ENCODE measurements at places on chromosomes 7 and 10.
A peak's percentile ranks its signal among the peaks of the same experiment; 100 is the strongest.

- no peak for DNase-seq
Observed at GRCh38 chr7:66535414-66536329, 93.0 kb upstream of the KCTD7 start.

DNA sequence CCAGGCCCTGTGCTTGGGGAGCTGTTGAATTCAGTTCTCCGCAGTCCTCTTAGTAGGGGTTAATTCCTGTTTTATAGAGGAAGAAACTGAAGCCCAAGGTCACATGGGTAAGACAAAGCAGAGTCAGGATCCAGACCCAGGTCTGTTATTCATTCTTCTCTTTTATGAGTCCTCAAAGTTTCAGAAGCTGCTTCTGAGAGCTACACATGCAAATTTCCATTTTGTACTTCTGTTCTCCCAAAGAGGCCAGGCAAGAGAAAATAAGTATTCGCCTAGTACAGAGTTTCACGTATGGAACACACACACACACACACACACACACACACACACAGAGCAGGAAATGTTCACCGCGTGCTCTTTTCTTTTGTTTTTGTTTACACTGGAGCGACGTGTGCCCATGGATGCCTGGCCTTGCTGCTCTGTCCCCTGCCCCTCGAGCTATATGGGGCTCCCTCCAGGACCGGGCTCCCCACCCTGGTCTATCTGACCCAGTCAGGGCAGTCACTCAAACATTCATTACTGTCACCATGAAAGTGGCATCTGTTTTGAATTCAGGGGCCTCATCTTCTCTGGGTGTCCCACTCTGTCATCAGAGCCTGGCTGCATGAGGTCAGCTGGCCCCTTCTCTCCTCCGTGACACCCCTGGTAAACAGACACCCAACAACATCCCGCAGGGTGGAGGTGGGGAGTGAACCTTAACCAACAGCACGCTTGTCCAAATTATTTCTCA, 84.4 kb downstream of the TNS3 start:
- DNase-seq, result peak; percentile 44

DNA sequence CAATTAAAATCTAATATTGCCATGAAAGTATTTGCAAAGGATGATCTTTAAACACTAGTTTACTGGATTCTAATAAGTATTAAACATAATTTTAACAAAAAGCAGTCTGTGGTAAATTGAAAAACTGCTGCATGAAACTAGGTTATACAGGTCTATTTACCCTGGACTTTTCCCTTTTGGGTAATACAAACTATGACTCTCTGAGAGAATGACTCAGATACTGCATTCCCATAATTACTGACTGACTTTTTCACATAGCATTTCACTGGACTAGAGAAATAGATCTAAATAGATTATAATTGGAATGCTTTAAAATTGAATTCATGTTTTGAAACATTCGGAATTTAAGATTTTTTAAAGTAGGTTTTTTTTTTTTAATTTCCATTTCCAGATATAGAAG, 395.7 kb downstream of the THSD7A start:
- no peak for DNase-seq

- DNase-seq, result no peak
Observed at GRCh38 chr7:154326421-154326820, 274.2 kb downstream of the DPP6 start.

DNA sequence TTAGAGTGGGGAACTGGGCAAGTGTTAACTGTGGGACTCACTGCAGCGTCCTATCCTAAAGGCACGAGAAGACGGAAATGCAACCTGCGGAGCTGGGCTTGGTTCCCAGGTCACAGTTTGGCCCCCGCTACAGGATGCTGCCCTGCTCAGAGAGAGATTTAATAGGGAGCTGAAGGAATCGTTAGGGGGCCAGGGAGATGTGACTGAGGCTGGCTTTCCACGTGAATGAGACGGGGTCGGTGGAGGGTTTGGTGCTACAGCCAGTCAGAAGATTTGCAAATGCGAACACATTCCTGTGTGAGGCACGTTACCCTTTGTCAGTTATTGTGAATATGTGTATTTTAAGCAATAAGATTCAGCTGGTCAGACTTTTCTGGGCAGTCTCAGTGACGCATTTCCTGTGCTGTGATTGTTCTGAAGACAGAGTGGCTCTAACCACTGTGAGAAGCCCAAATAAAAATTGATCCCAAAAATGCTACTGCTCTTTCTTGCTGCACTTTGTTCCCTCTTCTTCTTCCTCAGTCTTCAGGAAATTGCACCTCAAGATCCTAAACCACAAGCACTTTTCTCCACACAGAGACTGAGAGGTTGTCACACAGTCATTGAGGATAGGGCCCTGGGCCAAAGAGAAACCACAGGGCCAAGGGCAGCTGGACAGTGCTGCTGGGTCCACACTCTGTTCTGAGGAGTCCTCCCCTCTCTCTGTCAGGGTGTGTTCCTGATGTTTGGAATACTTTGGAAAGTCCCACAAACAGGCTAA, 21.2 kb downstream of the CYP17A1 start:
- DNase-seq, result no peak

- DNase-seq, result no peak
Observed at GRCh38 chr7:3029138-3029537, 14.5 kb downstream of the CARD11 start.

GRCh38 chr10:116882639-116883038, 33.3 kb downstream of the ENO4 start:
- DNase-seq, result no peak

DNA sequence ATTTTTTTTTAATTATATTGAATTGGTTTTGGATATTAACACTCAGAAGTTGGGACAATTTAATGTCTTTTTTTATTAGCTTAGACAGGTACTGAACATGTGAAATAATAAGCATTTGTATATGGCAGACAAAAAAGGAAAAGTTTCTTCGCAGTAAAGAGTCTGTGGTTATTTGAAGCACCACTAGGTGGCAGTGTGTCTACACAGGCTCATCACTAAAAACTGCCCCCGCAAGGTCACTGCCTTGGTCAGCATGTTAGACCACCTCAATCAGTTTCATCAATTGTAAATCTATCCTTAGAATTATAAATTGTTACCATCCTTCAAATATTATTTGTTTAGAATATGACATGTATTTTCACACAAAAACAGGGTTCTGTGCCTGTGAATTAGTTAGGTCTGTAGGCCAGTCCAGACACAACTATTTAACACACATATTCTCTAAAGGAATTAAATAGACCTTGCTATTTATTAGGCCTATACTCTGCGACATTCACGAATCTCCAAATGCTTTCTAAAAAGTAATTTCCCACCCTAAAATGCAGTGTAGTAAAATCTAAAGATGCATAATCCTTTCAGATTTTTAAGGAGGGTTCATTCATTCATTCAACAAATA, 17.0 kb downstream of the PNLIPRP3 start:
- DNase-seq, result no peak

GRCh38 chr7:114365791-114366190, 48.8 kb upstream of the FOXP2 start:
- DNase-seq, result no peak

Measured in stimulated activated naive B cell treated with anti-CD40 and anti-IgM and Interleukin-4, amounts not matched to agents 10 μg/mL and 1 μg/mL and 100 μg/mL, for 72 hours (primary cell).